Transverse colon (tissue), 4 donors: ENCODE measurements at places on chromosomes 5 and 9. TPM values are rescaled to one million over a fixed set of nuclear protein-coding genes. Genes with fewer than 3 reads are reported as not detected.

- no peak for DNase-seq
Measured at GRCh38 chr5:175354964-175355363, 89.0 kb downstream of the DRD1 start.

DNA sequence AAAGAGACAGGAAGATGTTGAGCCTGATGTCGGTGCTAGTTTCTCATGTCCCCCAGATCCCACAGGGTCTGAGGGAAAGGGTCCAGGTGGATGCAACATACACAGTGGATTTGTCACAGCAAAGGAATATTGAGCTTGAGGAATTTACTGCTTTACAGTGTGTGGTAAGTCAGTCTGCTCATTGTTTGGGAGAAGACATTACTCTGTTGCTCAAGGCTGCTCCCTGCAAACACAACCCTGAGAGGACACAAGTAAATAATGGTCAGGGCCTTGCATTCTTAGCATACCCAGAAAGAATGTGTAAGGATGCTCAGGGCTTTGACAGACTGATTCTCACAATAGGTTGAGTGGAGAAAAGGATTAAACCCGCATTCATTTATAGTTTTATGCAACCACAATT lies 7.3 kb upstream of the MAN2A1 start:
- DNase-seq = no peak

GRCh38 chr9:7103367-7103766 lies 345.6 kb downstream of the KDM4C start:
- DNase-seq = no peak

- no peak for DNase-seq
Measured at GRCh38 chr5:42908086-42908485, 96.4 kb upstream of the SELENOP start.

The FOXD4L5 gene
- total RNA-seq = not detected

GRCh38 chr9:98226957-98227356 lies 28.5 kb downstream of the TBC1D2 start:
- no peak for DNase-seq
